ENCODE measurements at places on chromosomes 4 and X.

GRCh38 chr4:47374477-47374876, 89.0 kb downstream of the COMMD8 start:
- no peak for DNase-seq

DNA sequence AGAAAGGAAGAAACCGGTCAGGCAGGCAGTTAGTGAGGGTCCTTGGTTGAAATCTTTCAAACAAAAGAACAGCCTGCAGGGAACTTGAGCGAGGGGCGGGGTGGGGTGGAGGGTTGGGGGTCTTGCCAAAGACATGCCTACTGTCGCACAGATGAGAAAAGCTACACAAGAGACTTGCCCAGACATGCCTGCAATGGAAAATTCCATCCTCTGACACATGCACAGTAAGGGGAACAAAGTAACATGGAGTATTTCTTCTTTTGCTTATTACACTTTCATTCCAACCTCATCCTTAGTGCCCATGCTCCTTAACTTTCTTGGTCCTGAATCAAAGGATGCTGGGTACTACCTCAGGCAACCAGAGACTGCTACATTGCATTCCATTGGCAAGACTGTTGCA, 1491.2 kb downstream of the STIM2 start:
- no peak for DNase-seq

- DNase-seq: no peak
Observed at GRCh38 chr4:129334136-129334535, 238.2 kb downstream of the C4orf33 start.

DNA sequence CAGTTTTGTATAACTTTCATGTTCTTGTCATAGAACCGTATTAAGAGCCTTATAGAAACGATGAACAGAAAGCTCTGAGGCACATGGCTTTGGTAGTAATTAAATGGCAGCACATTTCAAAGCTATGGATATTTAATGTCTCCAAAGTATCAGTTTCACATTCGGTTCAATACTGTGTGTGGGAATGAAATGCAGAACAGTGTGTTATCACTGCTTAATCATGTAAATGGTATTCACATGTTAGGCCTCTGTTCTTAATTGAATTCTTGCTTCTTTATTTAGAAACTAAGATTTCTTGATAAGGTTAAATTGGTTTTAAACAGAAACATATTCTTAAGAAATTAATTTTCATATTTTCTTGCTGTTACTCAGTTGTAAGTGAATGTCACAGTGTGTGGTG, 701.0 kb upstream of the PITX2 start:
- DNase-seq: no peak

DNA sequence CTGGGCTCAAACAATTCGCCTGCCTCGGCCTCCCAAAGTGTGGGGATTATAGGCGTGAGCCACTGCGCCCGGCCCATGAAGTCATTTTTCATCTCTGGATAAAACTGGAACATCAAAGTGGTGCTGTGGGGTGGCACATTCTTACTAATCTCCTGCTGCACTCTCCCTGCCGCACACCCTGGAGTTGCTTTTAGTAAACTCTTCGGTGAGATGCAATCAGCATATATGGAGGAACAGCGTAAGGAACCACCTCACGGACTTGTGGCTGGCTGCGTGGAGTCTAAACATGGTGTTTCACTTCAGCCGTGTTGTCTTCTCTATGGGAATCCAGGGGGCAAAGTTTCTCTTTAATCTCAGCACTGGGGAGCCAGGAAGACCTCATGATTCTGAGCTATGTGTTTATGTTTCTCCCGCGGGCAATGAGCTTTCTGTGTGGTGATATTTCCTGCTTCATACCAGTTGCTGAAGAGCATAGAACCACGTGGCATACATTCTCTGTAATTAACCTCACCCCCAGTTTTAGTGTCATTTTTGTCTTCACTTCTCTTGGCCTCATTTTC, 2.1 kb upstream of the RHOH start:
- DNase-seq: peak; percentile 99

DNA sequence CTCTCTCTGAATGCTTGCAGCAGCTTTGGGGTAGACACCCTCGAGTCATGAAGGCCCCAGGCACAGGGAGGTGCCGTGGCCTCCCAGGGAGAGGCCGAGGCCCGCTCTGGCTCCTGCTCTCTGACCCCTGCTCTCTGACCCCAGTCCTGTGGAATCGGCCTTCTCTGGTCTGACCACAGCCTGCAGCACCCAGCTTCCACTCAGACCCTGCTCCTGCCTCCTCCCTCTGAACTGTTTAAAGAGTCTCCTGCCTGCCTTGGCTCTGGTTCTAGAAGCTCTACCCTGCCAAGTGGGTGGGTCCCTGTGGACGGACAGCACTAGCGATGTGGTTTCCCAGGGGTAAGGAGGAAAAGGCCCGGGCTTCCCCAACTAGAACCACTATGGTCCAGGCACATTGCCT, 78.2 kb upstream of the TMEM150C start:
- no peak for DNase-seq

DNA sequence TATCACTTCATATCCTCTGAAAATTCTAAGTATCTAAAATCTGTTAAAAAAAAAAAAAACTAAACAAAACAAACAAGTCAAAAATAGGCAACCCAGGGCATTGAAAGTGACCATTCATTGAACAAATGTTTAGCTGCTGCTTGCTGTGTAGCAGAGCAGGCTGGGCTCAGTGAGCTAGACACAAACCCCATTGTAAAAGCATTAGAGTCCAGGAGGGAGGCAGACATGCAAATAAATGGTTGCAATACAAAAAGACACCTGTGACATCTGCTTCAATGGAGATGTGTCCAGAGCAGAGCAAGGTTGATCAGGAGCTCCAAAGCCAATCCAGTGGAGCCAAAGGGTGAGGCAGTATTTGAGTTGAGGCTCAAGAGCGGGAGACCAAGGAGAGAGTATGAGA, 267.3 kb upstream of the GATB start:
- DNase-seq: no peak

DNA sequence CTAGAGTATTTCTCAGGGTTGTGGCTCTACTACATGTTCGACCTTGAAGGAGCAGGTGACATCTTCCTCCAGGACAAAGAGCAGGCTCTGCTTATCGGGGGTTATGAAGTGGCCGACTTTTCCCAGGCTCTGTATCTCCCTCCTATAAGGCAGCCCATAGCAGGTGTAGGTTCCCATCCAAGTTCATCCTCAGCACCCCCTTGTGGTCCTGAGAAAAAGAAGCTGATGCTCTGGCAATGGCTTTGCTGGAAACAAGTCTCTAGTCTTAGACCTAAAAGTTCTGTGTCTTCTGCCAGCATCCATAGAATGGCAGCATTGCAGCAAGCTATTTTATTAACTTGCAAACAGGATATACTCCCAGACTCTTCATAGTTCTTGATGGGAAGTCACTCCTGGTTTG, 836.6 kb upstream of the PRKX start:
- no peak for DNase-seq

GRCh38 chr4:51858605-51859202, 15.8 kb downstream of the DCUN1D4 start:
- DNase-seq: no peak

GRCh38 chrX:154327038-154327820, 31.6 kb downstream of the TKTL1 start:
- no peak for DNase-seq

- DNase-seq: no peak
Observed at GRCh38 chr4:124304941-124305340, 407.6 kb downstream of the ANKRD50 start.

- no peak for DNase-seq
Observed at GRCh38 chr4:151703401-151703800, 57.4 kb downstream of the GATB start.

GRCh38 chr4:2944091-2944482, 19.1 kb downstream of the NOP14 start:
- DNase-seq: no peak

GRCh38 chr4:37440501-37440900, 196.0 kb downstream of the NWD2 start:
- DNase-seq: no peak

- no peak for DNase-seq
Observed at GRCh38 chrX:154412468-154412867, 1.1 kb downstream of the TAFAZZIN start.

- no peak for DNase-seq
Observed at GRCh38 chr4:10334506-10335028, 122.7 kb downstream of the ZNF518B start.

- no peak for DNase-seq
Observed at GRCh38 chrX:13689741-13690211, 848 bp downstream of the RAB9A start.

GRCh38 chr4:6470502-6471306, 1.7 kb downstream of the PPP2R2C start:
- no peak for DNase-seq

- no peak for DNase-seq
Observed at GRCh38 chr4:184763150-184763780, 29.4 kb upstream of the CENPU start.

- no peak for DNase-seq
Observed at GRCh38 chr4:82745173-82745842, 53.3 kb downstream of the SCD5 start.

DNA sequence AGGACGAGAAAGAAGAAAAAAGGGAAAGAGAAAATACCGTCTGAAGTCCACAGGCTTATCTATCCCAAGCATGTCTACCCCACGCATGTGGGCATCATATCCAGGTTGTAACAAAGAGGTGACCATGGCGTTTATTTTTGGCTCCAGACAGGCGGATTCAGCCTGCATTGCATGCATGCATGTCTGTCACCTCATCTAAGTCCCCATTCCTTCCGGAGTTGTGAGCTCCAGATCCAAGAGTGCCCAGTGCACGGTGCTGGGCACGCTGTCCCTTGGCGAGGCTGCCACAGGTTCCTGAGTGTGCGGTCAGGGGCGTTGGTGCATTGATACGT, 905 bp upstream of the GALNTL6 start:
- no peak for DNase-seq

DNA sequence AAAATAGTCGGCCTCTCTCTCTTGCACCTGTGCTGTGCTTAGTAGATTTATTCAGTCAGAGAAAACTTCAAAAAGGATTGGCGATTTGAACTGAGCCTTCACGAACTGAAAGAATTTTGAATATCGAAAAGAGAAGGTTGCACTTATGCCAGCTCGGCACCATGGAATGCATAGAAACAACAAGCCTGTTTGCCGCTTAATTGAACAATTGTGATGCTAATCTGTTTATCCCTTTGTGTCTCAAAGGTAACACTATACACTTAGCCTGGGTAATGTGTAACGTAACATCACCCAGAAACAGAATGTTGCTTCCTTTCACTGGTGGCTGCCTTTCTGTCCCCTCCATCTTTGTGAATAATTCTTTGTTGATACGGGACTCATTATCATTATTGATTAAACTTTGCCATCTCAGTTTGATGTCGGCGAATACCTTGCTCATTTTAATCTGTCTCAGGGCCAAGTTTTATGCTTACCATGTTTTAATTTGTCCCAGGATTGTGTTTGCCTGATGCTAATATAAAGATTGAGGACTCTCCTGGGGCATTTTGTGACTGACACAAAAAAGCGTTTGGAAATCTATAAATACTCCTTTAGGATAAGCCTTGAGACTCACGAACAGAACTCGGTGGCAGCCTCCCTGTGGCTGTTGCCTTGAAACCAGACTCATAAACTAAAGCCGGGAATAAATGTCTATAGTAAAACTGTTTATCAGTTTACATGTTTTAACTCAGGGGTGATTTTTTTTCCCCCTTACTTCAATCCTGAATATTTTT, 400.5 kb downstream of the RAPGEF2 start:
- DNase-seq: no peak

- DNase-seq: no peak
Observed at GRCh38 chr4:6221851-6222760, 21.8 kb upstream of the JAKMIP1 start.

DNA sequence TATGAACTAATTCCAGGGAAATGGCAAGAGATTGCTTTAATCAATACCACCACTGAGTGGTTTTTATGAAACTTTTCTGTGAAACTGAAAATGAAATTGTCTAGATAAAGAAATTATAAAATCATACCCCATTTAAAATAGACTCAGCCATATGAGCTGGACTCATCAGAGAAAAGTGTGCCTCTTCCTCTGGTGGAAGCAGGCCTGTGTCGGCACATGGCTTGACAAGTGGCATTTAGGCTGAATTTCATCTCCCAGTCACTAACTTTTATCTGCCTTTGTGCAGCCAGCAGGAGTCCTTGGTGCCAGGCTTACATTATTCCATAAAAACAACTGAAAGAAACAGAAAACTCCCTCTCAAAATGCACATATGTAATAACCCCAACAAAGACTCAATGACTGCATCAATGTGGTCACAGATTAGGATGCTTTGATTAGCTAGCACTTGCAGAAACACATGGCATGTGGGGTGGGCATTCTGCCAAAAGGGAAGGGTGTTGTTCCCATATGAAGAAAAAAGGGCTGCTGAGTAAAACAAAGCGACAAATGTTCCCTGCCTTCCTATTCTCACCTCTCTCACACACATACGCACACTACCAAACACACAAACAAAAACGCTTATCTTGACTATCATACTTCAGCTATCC, 232.3 kb downstream of the PABPC4L start:
- peak; percentile 72 for DNase-seq

- no peak for DNase-seq
Observed at GRCh38 chr4:92634882-92635281, 331.1 kb downstream of the GRID2 start.

- DNase-seq: no peak
Observed at GRCh38 chrX:41386222-41386990, 52.4 kb downstream of the DDX3X start.

Measured in SK-N-MC (cell line).